ENCODE measurements at places on chromosomes 12 and 14.

- no peak for DNase-seq
These were observed 379.9 kb downstream of the AEBP2 start for GRCh38 chr12:19819231-19819630.

- DNase-seq: no peak
These were observed 64.4 kb downstream of the C12orf42 start for GRCh38 chr12:103431387-103431786.

- DNase-seq: no peak
These were observed 35.1 kb downstream of the NCOR2 start for GRCh38 chr12:124532331-124532750.

DNA sequence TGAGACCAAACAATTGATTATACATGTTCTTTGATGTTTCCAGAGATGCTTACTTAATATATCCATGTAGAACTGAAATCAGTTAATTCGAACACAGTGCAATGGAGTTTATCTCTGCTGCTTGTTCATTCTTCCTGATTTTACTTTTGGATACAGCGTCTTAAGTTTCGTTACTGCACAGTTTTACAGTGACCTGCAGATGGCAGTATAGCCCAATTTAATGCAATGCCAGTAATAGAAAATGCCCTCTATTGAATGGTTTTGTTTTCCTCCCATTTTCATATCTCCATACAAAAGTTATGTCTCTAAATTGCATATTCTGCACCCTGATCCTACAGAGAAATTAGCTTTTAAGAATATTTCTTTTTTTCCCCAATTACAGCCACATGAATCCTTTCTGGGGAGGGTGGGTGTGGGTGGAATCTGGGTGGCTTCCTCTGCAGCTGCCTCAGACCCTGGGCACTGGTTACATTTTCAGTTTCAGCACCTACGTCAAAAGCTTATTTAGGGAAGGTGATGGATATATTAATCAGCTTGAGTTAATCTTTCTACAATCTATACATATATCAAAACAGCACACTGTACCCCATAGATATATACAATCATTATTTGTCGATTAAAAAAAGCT is 101.1 kb upstream of the DCD start:
- peak; percentile 64 for DNase-seq

GRCh38 chr12:1862973-1863372 is 42.6 kb downstream of the LRTM2 start:
- no peak for DNase-seq

DNA sequence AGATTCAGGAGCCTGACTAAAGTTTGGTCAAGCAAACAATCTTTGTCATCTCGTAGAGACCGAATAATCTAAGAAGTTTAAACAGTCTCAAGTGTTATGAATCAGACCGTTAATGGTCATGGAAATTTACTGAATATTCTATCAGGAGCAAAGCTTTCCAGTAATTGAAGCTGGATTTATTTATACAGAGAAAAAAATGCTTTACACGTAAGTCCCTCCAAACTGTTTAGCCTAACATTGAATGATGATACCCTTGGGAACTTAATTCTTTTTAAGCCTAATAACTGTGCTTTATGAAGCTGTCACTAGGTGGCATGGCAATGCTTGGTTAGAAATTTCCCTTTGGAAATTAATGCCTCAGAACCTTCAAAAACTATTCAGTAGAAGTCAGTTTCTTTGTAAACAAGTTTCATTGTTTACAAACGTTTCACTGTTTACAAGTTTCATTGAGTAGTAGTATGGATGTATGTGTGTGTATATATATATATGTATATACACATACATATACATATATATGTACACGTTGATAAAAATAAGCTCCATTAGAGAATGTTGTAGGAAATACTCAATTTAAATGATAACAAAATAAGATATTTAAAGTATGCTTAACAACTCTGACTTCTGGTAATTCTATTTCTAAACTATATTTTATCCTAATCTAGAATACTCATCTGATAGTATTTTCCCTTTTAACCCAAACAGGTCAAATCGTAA is 32.1 kb downstream of the DEPDC4 start:
- peak; percentile 51 for DNase-seq
